ENCODE measurements at places on chromosomes 6 and 20. TPM values are rescaled to one million over a fixed set of nuclear protein-coding genes. Genes with fewer than 3 reads are reported as not detected.

DNA sequence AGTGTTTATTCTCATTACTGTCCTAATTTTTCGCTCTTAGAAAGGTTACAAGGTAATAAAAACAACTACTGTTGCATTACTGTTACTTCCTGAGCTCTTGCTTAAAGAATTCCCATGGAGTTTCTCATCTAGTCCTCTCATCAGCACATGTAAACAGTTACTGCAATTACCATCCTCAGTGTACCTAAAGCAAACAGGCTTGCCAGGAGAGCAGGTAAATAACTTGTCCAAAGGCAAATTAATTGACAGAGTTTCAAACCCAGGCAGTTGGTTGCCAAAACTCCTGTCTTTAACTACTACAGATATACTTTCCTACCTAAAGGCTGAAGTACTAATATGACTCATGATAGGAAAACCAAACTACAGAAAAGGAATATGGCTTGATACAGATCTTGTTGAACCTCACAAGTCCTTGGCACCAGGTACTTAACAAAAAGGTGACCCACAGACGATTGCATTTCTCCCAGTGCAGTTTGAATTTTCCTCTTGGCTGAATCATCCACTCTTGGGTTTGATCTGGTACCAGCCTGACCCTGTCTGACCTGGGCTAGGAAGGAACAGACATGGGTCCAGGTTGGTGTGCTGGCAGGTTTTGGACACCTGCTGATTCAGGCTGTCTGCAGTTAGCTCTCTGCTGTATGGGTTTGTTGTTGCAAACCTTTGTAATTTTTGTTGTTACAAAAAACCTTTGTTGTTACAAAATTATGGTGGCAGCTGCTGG lies 153.0 kb downstream of the CFAP61 start:
- no peak overlapping the region for H3K27ac ChIP-seq
- H3K36me3 ChIP-seq = no peaks in the 10 kb centered on the region
- peaks cover 7% of the 10 kb centered on the region for H3K4me1 ChIP-seq
- no peak for DNase-seq
- no peak overlapping the region for H3K4me3 ChIP-seq

LTB gene
- total RNA-seq = not detected

DNA sequence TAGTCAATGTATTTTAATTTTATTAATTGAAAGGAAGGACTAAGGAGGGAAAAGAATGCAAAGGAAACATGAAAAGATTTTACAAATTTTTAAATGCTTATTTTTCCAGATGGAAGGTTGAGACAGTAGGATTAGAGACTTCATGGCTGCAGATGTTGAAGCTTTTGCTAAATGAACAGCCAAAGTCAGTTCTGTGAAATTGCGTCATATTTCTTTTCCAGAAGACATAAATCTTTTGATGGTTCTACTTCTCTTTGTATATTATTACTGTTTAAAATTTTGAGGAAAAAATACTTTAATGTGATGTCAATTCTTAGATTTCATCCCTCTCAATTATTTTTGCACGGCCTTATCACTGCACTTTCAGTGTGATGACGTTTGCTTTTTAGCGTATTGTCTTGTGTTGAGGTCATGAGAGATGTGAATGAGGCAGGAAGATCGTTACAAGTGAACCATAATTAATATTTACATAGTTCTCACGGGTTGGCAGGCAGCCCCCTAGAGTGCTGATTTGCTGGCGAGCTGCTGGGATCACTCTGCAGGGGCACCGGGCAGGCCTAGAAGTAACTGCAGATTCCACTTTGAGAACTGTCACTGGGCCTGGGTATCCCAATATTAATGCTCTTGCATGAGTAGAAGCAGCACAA lies 158.1 kb downstream of the TBXT start:
- peaks cover 84% of the 10 kb centered on the region for H3K27me3 ChIP-seq
- H3K27ac ChIP-seq = no peak overlapping the region
- DNase-seq = no peak
- H3K36me3 ChIP-seq = no peaks in the 10 kb centered on the region
- peaks cover 7% of the 10 kb centered on the region for H3K4me1 ChIP-seq

SPATA2 gene
- total RNA-seq = 8.6 TPM

GRCh38 chr20:17680836-17681725 lies 961 bp downstream of the RRBP1 start:
- H3K4me3 ChIP-seq = peak overlapping the region; percentile 90
- H3K27me3 ChIP-seq = no peaks in the 10 kb centered on the region
- no peak overlapping the region for H3K27ac ChIP-seq
- peak; percentile 93 for DNase-seq
- H3K4me1 ChIP-seq = peaks cover 16% of the 10 kb centered on the region

SLC16A10 gene
- 9.3 TPM for total RNA-seq
